Fibroblast of the aortic adventitia (primary cell): ENCODE measurements at places on chromosomes 13 and 19. TPM values are rescaled to one million over a fixed set of nuclear protein-coding genes. Genes with fewer than 3 reads are reported as not detected.

Gene ZNF66
- 4.0 and 5.0 TPM in 2 replicates for total RNA-seq

Gene ZNF565
- total RNA-seq, result 7.0 and 7.6 TPM in 2 replicates

Gene CBARP
- total RNA-seq, result 2.3 and 3.1 TPM in 2 replicates

Gene PSG6
- not detected in 2 replicates for total RNA-seq

Gene ZNF709
- total RNA-seq, result 1.4 and 3.8 TPM in 2 replicates

Gene TNNI3
- total RNA-seq, result not detected in 2 replicates

Gene ACP7
- 0.45 TPM in 1 of 2 replicates, not detected in the other for total RNA-seq

Gene SYDE1
- total RNA-seq, result 36.2 and 46.9 TPM in 2 replicates

Gene RFPL4A
- total RNA-seq, result not detected in 2 replicates

Gene IFNL1
- total RNA-seq, result not detected in 2 replicates

Gene ZNRF4
- not detected in 2 replicates for total RNA-seq

Gene ZNF134
- total RNA-seq, result 18.6 and 19.4 TPM in 2 replicates

Gene CAPN12
- total RNA-seq, result 0.18 TPM in 1 of 2 replicates, not detected in the other

Gene FLT1
- 0.36 and 1.3 TPM in 2 replicates for total RNA-seq

Gene KIR2DL3
- total RNA-seq, result not detected in 2 replicates
